GM12878 (cell line): ENCODE measurements at places on chromosomes 5 and 9. TPM values are rescaled to one million over a fixed set of nuclear protein-coding genes. Genes with fewer than 3 reads are reported as not detected.

SH3GL2 gene
- not detected in 2 replicates for polyA plus RNA-seq

FAM78A gene
- 7.2 and 10.1 TPM in 2 replicates for polyA plus RNA-seq

MEF2C gene
- polyA plus RNA-seq = 186 and 192 TPM in 2 replicates

BSPRY gene
- polyA plus RNA-seq = 3.3 and 4.1 TPM in 2 replicates

DCAF12 gene
- 48.6 and 50.8 TPM in 2 replicates for polyA plus RNA-seq

- DNase-seq = no peak
Measured at GRCh38 chr9:81522716-81523551, 166.4 kb downstream of the TLE1 start.

- DNase-seq = no peak
Measured at GRCh38 chr5:93320920-93321445, 260.0 kb downstream of the NR2F1-AS1 start.

DNA sequence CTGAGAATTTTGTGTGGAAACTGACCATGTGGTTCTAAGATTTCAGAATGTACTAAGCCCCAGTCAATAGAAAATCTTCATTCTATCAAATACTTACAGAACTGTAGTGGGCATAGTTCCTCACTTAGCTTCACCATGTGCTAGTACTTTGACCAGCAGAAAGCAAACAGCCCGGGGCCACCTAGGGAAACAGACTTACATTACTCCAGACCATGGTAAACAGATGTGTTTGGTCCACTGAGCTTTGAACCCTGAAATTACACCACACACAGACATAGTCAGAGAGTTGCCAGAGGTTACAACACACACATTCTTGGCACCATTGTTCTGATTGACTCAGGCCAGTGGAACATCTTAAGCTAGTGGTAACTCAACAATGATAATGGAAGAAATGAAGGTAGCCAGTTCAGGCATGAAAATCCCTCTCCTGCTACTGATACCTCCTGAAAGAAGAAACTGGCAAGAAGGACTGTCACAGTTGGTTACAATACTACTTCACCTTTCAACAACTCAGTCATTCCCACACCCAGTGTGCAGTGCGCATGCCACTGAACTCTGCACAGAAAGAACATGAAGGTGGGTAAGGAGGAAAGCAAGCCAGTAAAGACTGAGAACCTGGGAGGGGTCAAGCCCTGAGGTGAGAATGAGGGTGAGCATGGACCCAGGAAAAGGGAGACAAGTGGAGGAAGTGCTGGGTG is 18.7 kb upstream of the LECT2 start:
- no peak for DNase-seq

- no peak for DNase-seq
Measured at GRCh38 chr5:125033602-125034001, 287.2 kb upstream of the ZNF608 start.

DNA sequence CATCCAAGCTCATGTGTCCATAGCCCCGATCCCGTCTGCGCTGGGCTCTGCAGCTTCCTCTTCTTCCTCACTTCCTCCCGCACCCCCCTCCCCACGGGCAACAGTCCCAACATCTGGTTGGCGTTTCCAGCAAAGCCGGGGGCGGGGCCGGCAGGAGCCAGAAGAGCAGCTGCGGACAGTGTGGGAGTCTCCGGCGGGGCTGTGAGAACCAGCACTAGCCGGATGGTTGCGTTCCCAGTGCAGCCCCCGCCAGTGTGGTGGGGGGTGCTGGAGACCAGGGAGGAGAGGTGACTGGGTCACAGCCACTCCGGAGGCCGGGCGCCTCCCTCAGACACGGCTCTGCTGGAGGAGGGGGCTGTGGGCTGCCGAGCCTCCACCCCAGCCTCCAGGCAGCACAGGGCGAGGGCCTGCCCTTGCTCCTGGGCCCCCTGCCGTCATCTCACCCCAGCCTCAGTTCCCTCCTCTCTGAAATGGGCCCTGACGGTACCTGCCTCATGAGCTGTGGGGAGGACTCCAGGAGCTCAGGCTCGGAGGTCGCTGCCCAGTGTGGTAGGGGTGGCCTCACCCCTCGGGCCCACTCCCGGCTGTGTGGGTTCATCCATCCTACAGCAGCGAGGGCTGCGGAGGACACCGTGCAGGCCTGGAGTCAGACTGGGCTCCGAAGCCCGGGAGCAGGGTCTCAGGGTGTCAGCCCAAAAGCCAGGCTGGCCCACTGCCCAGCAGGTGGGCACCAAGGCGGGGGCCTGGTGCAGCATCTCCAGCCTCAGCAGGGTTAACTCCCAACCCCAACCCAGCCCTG is 41.5 kb upstream of the NOTCH1 start:
- no peak for DNase-seq

- DNase-seq = no peak
Measured at GRCh38 chr5:61386045-61386800, 54.2 kb downstream of the ZSWIM6 start.

DNA sequence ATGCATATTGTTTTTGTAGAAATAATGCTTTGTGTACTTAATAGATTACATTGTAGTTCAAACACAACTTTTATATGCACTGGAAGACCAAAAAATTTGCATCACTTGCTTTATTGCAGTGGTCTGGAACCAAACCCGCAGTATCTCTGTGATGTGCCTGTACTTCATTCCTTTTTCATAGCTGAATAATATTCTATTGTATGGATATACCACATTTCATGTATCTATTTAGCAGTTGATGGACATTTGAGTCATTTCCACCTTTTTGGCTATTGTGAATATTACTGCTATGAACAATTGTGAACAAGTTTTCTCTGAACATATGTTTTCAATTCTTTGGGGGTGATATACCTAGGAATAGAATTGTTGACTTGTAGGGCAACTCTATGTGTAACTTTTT is 40.1 kb downstream of the ITGA1 start:
- no peak for DNase-seq

- DNase-seq = no peak
Measured at GRCh38 chr5:122864400-122864799, 19.0 kb downstream of the SNX24 start.

GRCh38 chr5:149745-150485 is 41.4 kb upstream of the LRRC14B start:
- DNase-seq = no peak
